Activated CD4-positive, alpha-beta T cell treated with anti-CD3 and anti-CD28 coated beads, Interleukin-2, amount 10 ng/mL, durations not matched to agents 7 days and 5 days (primary cell): ENCODE measurements at places on chromosomes 1 and 21. TPM values are rescaled to one million over a fixed set of nuclear protein-coding genes. Genes with fewer than 3 reads are reported as not detected.

MAEL gene
- total RNA-seq: 0.19 TPM

DMBX1 gene
- not detected for total RNA-seq

RCSD1 gene
- 152 TPM for total RNA-seq

C1orf210 gene
- total RNA-seq: not detected

GPA33 gene
- 2.2 TPM for total RNA-seq

OR6N1 gene
- total RNA-seq: not detected

TCHH gene
- 0.06 TPM for total RNA-seq

TTC24 gene
- 4.6 TPM for total RNA-seq

CR1L gene
- total RNA-seq: not detected

HAPLN2 gene
- 0.62 TPM for total RNA-seq

LCE2C gene
- not detected for total RNA-seq

HLX gene
- not detected for total RNA-seq
